ENCODE measurements at places on chromosomes 2 and 18.

DNA sequence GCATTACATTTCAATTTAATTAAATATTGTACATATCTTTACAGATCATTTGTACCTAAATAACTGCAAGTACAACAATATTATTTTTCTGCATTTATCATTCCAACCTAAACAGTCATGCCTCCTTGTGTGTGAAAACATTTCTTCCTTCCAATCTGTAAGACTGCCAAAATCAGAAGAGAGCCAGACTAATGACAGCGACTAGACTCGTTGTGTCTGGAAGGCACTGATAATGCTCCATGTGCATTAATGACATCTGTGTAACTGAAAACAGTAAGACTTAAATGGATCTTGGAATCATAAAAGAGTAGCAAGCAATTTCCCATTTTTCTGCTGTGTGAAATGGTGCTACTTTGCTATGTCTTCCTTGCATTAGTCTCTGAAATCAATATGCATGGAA is 278.0 kb upstream of the DSEL start:
- peak; percentile 82 for DNase-seq

GRCh38 chr2:72916743-72917137 is 579 bp upstream of the EMX1 start:
- DNase-seq, result no peak

GRCh38 chr2:37654932-37655841 is 16.3 kb downstream of the CDC42EP3 start:
- DNase-seq, result no peak

- no peak for DNase-seq
These were observed 345.5 kb downstream of the SETBP1 start for GRCh38 chr18:45026162-45026561.

DNA sequence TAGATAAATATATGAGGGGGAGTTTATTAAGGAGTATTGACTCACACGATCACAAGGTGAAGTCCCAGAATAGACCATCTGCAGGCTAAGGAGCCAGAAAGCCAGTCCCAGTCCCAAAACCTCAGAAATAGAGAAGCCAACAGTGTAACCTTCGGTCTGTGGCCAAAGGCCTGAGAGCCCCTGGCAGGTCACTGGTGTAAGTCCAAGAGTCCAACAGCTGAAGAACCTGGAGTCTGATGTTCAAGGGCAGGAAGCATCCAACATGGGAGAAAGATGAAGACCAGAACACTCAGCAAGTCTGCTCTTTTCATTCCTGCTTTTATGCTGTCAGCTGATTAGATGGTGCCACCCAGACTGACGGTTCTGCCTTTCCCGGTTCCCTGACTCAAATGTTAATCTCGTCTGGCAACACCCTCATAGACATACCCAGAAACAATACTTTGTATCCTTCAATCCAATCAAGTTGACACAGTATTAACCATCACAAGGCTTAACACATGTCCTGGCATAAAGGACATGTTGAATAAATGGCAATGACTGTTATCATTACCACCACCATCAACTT is 56.7 kb downstream of the MAPK4 start:
- no peak for DNase-seq

- DNase-seq, result peak; percentile 40
These were observed 54.2 kb downstream of the HK2 start for GRCh38 chr2:74887960-74888700.

DNA sequence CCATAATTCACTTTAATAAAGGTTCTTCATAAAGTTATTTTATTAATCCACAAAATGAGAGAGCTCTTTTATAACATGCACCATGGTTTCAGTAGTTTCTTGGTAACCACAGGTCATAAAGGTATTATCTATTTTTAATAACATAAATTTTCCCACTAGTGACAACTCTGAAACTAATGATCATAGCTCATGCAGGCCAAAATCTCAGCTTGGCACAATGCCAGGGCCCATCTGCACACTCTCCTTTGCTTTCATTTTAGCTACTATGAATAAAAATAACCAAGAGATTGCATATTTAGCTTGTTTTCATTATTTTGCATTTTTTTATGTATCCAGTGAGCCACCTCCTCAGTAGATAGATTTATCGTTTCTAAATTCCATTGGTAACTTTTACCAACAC is 691.8 kb upstream of the CHAC2 start:
- peak; percentile 9 for DNase-seq

GRCh38 chr2:217330647-217331046 is 470.8 kb upstream of the TNP1 start:
- DNase-seq, result no peak

GRCh38 chr2:231482806-231483391 is 18.6 kb upstream of the NCL start:
- DNase-seq, result peak; percentile 64

DNA sequence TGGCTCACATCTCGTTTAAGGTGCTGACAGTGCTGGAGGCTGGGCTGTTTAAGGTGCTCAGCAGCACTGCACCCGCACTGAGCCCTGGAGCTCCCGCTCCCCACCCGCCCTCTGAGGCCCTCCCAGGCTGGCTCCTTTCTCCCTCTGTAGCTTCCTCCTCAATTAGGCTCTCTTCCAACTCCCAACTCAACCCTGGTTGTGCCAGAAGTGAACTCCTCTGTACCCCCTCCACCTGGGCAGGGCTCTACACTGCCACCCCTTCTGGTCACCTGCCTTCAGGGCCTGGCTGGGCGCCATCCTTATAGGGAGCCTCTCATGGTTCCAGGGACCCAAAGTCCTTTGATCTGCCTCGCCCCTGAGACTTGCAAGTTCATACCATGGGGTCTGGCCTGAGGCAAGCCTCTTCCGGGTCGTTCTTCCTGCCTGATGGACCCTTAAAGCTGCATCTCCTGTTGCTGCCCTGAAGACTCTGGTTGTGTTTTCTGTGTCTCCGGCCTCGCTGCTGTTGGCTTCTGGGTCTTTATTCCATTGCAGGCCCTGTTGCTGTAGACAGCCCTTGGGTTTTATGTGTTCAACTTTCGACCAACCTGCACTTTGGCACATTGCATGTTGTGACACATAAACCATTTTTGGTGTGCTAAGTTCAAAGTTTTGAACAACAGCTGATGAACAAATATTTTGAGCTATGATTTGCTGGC is 199.6 kb downstream of the LDLRAD4 start:
- no peak for DNase-seq

GRCh38 chr2:128602038-128602698 is 283.5 kb upstream of the HS6ST1 start:
- DNase-seq, result no peak

DNA sequence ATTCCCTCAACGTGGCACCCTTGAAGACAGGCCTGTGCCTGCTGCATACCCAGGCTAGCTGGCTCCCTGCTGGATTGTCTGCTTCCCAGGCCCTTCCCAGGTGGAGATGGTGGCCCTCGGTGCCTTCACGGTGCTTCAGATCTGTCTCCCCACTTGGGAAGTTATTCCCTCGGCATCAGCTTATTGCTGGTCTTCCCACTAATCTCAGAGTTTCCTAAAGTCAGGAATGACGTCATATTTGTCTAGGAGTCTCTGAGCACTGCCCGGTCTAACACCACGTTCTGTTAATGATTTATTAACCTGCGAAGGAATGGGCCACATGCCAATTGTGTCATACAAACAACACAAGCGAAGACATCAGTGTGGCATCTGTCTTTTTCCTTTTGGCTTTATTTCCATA is 269.8 kb upstream of the ID2 start:
- DNase-seq, result peak; percentile 54

Data from fibroblast of skin of abdomen (primary cell).